Activated naive CD4-positive, alpha-beta T cell treated with anti-CD3 and anti-CD28 coated beads, Interleukin-2, amount 50 U/mL, for 72 hours (primary cell): ENCODE measurements at places on chromosomes 16 and 17. TPM values are rescaled to one million over a fixed set of nuclear protein-coding genes. Genes with fewer than 3 reads are reported as not detected.

GRCh38 chr16:14436401-14436955, 193.6 kb downstream of the PARN start:
- DNase-seq: no peak

DNA sequence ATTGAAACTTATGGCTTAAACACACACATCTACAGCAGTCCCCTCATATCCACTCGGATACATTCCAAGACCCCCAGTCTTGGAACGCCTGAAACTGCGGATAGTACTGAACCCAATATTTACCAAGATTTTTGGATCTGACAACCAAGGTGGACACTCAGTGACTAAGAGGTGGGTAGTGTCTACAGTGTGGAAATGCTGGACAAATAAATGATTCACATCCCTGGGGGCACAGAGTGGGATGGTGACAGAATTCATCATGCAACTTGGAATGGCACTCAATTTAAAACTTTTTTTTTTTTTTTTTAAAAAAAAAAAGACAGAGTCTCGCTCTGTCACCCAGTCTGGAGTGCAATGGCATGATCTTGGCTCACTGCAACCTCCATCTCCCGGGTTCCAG, 54.2 kb upstream of the TRAP1 start:
- no peak for DNase-seq

- DNase-seq: no peak
Measured at GRCh38 chr17:80251966-80252365, 8.7 kb upstream of the RNF213 start.

The SSTR5 gene
- not detected for total RNA-seq

The GJD3 gene
- not detected for total RNA-seq

GRCh38 chr16:47731252-47731651, 270.1 kb downstream of the PHKB start:
- no peak for DNase-seq

DNA sequence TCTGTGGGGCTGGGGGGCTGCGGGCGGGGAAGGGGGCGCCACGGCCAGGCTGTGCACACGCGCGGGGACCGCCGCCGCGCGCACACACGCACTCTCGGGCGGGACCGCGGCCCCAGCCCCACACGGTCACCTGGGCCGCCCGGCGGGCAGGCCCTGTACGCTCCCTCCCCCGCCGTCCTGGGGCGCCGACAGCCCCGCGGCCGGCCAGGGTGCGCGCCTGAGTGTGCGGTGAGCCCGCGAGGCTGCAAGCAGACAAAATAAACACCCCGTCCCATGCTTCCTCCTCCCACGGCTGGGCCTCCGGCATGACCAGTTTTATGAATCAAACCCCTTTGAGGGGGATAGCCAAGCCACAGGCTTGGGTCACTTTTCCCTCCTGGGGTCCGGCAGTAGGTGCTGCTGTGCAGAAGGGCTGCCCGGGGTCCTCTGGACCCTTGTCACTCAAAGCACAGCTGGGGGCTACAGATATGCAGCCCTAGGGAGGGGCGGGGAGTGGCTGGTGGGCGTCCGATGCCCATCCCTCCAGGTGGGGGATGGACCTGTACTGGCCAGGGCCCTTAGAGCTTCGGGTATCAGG, 441 bp downstream of the VASN start:
- no peak for DNase-seq

DNA sequence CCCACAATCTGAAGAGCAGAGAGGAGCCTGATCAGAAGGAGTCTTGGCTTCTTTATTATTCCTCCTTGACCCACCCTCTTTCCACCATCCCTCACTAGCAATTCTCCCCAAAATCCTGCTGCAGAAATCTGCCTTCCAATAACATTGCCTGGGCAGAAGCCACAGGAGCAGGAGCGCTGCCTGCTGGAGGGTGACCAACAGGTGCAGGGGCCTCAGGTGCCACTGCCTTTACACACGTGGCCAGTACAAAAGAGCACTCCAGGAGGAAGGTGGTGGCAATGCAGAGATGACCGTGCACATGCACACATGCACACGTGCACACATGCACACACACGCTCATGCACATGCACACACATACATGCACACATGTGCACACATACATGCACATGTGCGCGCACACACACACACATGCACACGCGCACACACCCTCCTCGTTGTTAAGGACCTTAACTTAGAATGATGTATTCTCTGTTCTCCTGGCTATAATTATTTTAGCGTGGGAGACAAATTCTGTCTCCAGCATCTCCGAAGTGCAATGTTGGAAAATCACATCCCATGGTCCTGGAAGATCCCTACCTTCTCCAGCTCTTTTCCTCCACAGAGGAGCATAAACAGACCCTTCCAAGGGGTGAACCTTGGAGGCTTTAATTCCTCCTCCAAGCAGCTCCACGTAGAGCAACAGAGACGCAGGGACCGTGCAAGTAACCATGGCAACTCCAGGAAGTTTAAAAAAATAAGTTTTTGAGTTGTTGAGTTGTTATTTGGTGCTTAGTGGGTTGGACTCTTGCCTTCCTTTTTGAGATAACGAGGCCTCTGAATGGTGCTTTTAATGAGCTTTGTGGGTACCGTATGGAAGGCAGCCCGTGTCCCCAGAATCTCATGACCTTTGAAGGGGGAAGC, 12.6 kb downstream of the RBFOX3 start:
- DNase-seq: no peak

The ZMYND15 gene
- total RNA-seq: 0.29 TPM

DNA sequence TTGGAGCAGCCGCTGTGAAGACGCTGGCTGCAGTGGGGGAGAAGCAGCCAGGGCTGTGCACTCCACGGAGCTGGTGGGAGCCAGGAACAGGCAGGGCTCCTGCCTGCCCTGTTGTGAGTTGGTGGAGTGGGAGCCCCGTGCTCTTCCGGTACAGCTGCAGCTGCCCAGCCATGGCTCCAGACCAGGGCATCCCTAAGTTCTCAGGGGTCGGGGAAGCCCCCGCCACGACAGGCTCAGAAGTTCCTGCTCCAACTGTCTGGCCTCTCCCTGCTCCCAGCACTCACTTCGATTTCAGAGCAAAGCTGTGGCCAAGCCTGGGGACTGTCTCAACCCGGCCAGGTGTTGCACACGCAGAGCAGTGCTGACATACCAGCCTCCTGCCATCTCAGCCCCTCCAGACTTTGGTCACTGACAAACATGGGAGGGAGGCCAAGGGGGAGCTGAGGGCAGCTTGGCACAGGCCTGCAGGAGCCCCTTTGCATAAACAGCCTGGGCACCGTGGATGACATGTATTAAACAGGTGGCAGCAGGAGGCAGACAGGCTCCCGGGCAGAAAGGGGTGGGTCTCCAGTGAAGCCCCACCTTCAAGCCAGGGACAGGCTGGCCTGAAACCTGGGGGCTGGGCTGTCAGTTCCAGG, 13.9 kb upstream of the KDM8 start:
- no peak for DNase-seq

GRCh38 chr16:15963307-15963910, 14.0 kb downstream of the ABCC1 start:
- no peak for DNase-seq

The KRT25 gene
- total RNA-seq: not detected

- DNase-seq: no peak
Measured at GRCh38 chr16:75333721-75334163, 82.3 kb upstream of the BCAR1 start.

GRCh38 chr16:84810518-84811273, 9.1 kb upstream of the CRISPLD2 start:
- DNase-seq: no peak
